ENCODE measurements at places on chromosomes 4 and X.

DNA sequence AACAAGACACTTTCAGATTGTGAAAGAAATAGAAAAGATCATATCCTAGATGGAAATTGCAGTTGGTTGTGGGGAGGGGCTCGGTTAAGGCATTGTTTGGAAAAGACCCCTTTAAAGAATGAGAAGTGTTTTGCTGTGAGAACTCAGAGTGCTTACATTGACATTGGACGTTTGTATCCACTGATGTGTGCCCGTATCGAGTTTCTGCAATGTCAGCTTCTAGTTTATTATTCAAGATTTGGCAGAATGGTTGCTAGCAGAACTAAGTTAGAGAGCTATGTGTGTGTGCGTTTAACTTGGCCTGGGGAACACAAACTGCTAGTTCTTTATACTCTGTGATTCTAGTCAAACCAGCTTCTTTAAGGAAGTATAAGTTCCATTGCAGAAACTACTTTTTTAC, 2702.5 kb downstream of the PCDH7 start:
- no peak for DNase-seq

GRCh38 chrX:29627833-29628232, 587.5 kb upstream of the MAGEB2 start:
- DNase-seq, result no peak

- no peak for DNase-seq
Measured at GRCh38 chr4:187961171-187961570, 34.4 kb upstream of the ZFP42 start.

DNA sequence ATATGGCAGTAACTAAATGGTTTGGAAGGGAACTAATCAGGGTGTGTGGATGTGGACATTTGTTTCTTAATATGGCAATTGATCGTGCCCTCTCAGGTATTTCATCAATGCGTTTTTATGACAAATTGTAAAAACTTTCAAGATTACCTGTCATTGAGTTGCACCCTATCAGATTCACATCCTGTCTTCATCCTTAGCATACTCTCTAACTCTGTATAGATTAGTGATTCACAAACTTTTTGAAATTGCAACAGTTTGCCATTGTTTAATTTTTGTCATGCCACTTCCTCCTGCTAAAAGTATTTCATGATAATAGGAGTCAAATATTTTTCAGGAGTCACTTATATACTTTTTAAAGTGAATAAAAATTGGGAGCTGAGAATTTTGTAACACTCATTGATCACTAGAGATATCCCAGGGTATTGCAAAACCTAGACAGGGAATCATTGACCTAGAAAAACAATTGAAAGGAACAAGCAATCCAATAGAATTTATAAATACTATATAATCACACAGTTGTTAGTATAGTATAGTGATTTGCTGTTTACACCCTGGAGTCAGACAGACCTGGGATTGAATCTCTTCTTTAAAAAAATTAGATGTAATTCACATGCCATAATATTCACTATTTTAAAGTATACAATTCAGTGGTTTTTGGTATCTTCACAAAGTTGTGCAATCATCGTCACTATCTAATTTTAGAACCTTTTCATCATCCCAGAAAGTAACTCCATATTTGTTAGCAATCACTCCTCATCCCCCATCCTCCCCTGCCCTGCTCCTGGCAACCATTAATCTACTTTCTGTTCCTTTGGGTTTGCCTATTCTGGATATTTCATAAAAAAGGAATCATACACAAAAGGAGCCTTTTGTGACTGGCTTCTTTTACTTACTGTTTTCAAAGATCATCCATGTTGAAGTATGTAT, 8.9 kb downstream of the MID2 start:
- no peak for DNase-seq

DNA sequence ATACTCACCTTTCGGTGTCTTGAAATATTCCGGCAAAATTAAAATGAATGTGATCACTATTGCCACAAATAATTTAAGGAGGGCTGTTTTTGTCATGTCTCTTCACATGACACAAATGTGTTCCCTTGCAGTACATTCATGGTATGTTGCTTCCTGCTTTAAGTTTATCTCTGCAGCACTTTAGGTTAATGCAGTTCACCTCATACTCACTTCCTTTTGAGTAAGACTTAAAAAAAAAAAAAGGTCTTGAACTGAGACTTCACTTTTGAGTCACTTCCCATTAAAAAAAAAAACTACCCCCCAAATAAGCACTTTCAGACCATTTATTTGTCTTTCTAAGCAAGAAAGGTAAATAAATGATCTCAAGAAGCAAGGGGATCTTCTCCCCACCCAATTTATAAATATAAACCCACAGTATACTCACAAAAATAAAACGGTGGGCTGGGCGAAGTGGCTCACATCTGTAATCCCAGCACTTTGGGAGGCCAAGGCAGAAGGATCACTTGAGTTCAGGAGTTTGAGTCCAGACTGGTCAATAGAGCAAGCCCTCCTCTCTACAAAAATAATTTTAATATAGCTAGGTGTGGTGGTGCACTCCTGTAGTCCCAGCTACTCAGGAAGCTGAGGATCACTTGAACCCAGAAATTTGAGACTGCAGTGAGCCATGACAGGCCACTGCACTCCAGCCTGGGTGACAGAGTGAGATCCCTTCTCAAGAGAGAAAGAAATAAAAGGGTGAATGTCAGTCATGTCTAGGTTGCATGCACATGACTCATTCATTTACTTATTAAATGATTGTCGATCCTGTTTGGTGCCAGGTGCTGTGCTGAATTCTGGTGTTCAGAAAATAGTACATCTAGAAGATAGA, at the start of gene TMEM156:
TMEM156 (minus strand) TSS at position 192 of the 868 bp plus-strand sequence; CDS start at position 96, 96 bp downstream.
- DNase-seq, result no peak

GRCh38 chrX:88982933-88983332, 235.9 kb downstream of the CPXCR1 start:
- no peak for DNase-seq

DNA sequence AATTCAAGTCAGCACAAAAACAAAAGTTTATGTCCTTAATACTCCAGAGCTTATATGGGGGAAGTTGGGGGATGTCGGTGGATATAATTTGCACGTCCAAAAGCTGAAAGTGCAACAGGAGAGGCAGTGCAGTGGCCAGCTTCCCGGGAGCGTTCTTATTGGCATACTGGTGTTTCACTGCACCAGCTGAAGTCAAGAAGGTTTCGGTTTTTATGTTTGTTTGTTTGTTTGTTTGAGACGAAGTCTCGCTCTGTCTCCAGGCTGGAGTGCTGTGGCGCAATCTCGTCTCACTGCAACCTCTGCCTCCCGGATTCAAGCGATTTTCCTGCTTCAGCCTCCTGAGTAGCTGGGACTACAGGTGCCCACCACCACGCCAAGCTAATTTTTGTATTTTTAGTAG, 28.6 kb upstream of the TLR3 start:
- DNase-seq, result no peak

- no peak for DNase-seq
Measured at GRCh38 chr4:174141876-174142275, 141.6 kb downstream of the FBXO8 start.

Measured in Ammon's horn (tissue), 1 donor.